ENCODE measurements at places on chromosomes 2 and 18. TPM values are rescaled to one million over a fixed set of nuclear protein-coding genes. Genes with fewer than 3 reads are reported as not detected.

GRCh38 chr2:37781028-37781427 is 109.6 kb upstream of the CDC42EP3 start:
- DNase-seq: no peak

GRCh38 chr18:22913861-22914260 is 19.3 kb upstream of the RBBP8 start:
- no peak for DNase-seq

GRCh38 chr2:22382479-22383169 is 1002.4 kb upstream of the KLHL29 start:
- no peak for DNase-seq

DNA sequence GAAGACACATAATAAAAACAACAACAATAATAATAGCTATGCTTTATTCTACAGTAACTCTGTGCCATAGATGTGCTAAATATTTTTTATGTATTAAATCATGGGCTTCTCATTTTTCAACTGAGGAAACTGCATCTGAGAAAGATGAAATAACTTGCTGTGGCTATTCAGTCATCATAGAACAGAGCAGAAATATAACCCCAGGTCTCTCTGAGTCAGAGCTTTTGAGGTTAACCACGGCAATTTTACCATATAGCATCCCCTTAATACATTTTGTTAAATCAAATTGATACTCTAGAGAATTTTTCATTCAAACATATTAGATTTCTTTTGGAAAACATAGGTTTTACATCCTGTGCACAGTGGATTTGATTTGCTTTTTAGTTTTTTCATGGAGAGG is 586.6 kb upstream of the KLHL29 start:
- no peak for DNase-seq

- DNase-seq: no peak
Observed at GRCh38 chr2:182915369-182916326, 49.2 kb upstream of the FRZB start.

DNA sequence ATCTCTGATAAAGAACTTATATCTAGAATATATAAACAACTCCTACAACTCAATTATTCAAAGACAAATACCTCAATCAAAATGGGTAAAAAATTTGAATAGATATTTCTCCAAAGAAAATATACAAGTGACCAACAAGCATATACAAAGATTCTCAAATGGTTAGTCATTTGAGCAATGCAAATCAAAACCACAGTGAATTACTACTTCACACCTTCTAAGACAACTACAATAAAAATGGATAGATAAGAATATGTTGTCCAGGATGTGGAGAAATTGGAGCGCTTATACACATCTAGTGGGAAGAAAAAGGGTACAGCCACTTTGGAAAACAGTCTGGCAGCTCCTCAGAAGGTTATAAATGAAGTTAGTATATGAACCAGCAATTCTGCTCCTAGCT is 332.9 kb downstream of the TGIF1 start:
- DNase-seq: no peak

GRCh38 chr2:37829202-37829601 is 95.9 kb upstream of the RMDN2 start:
- no peak for DNase-seq

The IL1R2 gene
- total RNA-seq: not detected

- no peak for DNase-seq
Observed at GRCh38 chr2:217979151-217979811, 23.5 kb downstream of the TNS1 start.

The ALK gene
- total RNA-seq: not detected

The LAMA1 gene
- total RNA-seq: not detected

DNA sequence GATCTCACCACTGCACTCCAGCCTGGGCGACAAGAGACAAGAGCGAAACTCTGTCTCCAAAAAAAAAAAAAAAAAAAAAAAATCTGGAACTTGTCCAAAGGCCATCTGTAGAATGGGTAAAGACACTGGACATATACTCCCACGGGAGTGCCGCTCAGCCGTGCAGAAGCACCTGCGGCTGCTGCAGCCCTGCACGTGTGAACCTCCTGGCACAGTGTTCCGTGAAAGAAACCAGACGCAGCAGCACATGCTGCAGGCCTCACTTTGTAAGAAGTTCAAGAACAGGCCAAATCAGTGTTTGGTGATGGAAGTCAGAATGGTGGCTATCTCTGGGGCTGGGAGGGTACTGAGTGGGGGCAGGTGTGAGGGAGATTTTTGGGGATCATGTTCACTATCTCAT is 6.5 kb downstream of the CHRND start:
- no peak for DNase-seq

DNA sequence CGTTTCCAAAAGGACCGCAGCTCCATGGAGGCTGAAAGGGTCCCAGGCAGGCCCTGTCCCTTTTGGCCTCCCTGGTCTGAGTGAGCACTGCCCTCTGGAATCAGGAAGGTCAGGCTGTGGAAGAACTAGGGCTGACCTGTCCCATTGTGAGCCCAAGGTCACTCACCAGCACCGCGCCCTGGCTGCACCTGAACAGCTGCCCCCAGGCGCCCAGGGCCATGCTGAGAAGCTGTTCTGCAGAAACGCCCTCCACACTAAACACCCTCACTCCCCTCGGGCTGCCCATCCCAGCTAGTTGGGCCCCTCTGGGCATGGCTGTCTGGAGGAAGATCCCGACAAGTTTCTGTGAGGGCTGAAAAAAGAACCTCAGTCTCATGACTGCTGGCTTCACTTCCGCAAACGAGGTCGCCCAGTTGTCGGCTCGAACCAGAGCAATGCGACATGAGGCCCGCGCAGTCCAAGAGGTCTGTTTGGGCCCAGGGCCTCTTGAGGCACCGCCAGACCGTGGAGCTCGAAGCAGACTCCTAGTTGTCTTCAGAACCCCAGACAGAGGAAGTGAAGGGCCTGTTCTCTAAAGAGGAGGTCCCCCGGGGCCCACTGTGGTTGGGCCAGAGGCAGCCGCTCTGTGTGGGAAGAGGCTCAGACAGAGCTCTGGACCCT is 64.4 kb downstream of the INPP5D start:
- no peak for DNase-seq

- DNase-seq: no peak
Observed at GRCh38 chr2:43701111-43701510, 24.9 kb upstream of the C1GALT1C1L start.

- DNase-seq: no peak
Observed at GRCh38 chr2:74542978-74543377, 10.8 kb downstream of the LOXL3 start.

DNA sequence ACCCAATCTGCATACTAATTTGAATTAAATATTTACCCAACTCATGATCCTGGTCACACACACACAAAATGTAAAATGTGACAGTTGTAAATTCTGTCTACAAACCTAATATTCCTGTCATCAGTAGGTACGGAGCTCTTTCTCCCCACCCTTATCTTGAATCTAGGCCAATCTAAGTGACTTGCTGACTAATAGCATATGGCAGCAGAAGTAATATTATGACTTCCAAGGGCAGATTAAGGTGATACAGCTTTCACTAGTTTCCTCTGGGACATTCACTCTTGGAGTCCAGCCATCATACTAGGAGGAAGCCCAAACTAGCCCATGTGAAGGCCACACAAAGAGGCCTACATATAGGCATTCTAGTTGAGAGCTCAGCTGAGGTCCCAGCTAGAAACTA is 89.4 kb downstream of the TMEM131 start:
- DNase-seq: no peak

DNA sequence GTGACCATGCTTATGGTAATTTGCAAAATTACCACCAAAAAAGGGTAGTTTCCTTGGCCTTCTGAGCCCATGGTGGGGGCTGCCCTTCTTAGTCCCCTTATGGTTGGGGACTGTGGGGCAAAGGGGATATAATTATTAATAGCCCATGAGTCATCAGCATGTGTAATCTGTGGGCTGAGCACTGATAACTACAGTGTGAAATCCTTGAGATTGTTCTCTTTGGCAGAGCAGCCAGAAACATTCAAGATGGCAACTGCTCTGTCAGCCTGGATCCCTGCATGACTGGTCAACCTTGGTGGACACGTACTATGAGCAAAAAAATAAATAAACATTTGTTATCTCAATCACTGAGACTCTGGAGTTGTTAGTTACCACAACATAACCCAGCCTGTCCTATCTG is 61.3 kb downstream of the MGAT4A start:
- no peak for DNase-seq

GRCh38 chr18:41864216-41864615 is 90.8 kb upstream of the PIK3C3 start:
- no peak for DNase-seq

The TMEM200C gene
- not detected for total RNA-seq

The CCDC141 gene
- 8.2 TPM for total RNA-seq

Data from CD4-positive, alpha-beta memory T cell (primary cell).